ENCODE measurements at places on chromosomes 7 and 10.

- peak; percentile 40 for DNase-seq
Observed at GRCh38 chr7:148698007-148698396, 701 bp upstream of the CUL1 start.

- no peak for DNase-seq
Observed at GRCh38 chr7:67621704-67622103, 625.1 kb downstream of the TYW1 start.

DNA sequence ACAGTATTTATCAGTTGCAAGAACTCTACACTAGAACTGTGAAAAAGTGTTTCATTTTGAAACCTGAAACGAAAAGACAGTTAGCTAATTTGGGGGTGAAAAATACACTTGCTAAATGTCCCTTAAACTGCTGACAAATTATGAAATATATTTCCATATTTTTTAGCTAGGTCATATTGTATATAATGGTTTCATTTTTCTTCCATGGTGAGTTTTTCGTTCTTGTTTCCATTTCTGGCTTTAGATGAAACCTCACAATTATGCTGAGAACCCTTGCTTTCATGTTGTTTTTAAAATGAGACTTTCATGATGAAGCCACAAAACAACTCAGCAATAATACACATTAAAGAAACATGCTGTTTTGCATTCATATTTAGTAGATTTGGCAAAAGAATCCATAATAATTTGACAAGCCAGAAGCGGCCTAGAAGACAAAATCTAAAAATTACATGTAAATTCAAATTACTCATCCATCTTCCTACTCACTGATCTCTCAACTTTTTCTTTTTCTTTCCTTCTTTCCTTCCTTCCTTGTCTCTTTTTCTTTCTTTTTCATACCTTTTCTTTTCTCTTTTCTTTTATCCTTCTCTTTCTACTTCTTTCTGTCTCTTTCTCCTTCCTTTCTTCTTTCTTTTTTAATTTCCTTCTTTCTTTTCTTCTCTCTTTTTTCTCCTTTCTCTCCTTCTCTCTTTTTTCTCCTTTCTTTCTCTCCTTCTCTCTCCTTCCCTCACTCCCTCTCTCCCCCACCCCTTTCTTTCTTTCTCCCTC lies 46.5 kb upstream of the ITGB8 start:
- DNase-seq = no peak

- DNase-seq = peak; percentile 75
Observed at GRCh38 chr7:92448205-92448747, 994 bp downstream of the GATAD1 start.

GRCh38 chr7:33310546-33310945 lies 181.2 kb downstream of the BBS9 start:
- DNase-seq = no peak

DNA sequence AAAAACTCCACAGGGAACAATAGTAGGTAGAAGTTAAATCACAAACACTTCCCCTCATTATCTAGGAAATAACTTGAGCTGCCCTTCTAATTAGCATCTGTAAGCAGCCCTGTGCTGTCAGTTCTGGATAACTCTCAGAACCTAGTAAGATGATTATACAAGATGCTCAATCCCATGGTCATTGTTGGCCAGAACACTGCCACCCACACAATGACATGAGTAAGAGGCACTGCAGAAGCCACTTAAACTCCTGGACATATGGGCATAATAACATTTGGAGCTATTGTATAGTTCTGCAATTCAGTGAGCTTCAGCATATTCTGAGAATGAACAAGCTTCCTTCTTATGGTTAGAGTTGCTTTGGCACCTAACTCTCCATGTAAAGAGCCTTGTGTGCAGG lies 153.8 kb downstream of the PLPP4 start:
- no peak for DNase-seq

- no peak for DNase-seq
Observed at GRCh38 chr7:422191-422885, 97.3 kb downstream of the PDGFA start.

DNA sequence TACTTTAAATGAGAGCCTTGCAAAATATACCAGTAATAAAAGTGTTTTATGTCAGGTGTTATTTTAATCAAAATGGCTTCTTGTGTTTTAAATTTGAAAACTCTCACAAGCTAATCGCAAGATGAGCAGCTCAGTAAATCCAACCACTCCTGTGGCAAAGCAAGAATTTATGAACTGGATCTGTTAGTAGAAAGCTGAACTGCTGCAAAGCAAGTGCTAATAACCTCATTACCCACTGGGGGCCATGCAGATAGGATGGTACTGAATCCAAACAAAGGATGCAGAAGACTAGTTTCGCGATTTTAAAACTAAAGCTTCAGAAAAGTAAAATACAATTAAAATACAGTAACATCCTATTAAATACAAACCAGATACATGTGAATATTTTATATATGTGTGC lies 468.0 kb downstream of the PARD3 start:
- no peak for DNase-seq

- no peak for DNase-seq
Observed at GRCh38 chr7:99614495-99614894, 2.3 kb upstream of the ZSCAN25 start.

DNA sequence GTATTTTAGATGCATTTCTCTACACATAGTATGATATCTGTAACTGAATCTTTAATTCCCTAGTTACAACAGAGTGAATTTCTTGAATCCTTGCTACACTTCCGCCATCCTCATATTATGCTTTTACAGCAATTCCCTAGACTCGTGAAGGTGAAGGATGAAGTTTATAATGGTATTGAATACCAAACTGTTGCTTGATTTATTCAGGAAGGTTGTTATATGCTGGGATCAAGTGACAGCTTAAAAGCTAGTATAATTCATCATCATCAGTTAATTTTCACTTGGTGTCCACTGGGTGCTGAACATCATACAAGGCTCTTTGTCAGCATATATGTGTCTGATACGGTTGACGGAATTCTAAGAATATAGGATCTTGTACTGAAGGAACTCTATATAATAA lies 47.2 kb downstream of the MDFIC start:
- no peak for DNase-seq
